ENCODE measurements at places on chromosomes 5 and 9.

DNA sequence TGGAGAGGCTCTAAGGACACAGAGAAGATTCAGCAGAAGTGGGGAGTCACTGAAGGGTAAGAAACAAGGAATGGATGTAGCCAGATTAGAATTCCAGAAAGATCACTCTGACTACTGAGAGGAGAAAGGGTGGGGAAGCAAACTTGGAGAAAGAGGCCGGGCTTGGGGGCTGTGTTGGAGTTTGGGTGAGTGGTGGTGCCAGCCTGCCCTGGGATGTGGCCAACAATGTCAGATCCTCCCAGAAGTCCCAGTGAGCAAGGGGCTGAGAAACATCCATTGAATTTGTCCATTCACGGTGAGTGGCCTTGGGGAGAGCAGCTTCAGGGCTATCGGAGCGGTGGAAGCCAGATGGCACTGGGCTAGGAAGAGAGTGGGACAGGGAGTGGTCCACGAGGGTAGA is 60.4 kb downstream of the COL15A1 start:
- no peak for DNase-seq

DNA sequence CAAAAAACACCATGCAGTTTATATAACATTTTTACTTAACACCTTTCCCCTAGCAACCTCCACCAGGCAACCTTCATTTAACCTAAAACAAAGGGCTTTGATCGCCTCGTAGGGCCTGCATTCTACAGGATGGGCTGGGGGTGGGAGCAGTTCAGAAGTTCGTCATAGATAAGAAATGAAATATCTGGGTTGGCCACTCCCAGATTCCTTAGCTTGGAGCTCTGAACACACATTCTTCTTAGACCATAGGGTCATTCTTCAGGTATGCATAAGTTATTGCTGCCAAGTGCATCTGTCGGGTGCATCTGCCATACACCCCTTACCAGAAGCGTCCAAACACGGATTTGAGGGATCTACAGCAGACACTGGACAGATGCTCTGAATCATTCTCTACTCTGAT is 4.3 kb upstream of the SLC22A5 start:
- DNase-seq, result no peak

DNA sequence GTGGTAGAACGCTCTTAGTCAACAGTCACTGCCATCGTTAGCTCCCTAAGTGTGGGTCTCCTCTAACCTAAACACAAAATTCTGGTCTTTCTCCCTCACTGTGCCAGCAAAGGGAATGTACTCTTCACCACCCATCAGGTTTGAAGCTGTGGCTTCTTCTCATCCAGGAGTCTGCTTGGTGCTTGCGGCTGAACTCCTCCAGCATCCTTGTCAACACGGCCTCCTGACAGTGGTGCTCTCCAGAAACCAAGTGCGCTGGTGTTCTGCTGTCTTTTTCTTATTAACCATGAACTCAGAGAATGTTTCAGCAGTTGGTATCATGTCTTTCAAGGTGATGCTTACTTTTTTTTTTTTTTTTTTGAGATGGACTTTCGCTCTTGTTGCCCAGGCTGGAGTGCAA is 23.9 kb upstream of the LPCAT1 start:
- DNase-seq, result no peak

DNA sequence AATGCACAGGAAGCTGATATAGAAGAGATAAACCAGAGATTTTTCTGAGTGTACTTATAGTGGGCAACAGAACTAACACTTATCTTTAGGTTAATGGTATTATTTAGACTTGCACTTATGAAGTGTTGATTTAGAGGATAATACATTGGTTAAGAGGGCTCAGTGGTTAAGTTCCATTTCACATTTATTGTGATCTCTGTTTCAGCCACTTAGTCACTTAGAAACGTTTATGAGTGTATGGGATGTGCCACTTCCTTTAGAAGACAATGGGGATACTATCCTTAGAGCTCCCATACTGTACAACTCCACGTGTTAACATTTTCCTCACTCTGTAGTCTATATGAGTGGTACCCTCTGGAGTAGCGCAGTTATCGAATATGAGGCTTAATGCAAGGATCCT is 57.5 kb downstream of the PIP5K1B start:
- DNase-seq, result no peak

DNA sequence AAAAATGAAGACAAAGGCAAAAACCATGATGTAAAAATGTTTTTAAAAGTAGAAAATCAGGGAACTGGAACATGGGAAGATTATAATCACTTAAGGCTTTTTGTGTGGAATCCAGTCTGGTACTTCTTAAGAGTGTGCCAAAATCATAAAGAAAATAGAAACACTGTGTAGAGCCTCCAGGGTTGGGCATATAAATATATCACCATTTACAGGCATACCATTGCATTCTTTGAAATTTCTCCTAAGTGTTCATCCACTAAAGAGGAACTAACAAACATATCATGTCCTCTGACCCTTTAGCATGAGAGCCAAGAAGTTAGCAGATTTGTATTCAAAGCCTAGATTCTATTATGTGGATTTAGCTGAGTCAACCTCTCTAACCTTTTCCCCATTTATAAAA is 93.3 kb downstream of the SLF1 start:
- no peak for DNase-seq

DNA sequence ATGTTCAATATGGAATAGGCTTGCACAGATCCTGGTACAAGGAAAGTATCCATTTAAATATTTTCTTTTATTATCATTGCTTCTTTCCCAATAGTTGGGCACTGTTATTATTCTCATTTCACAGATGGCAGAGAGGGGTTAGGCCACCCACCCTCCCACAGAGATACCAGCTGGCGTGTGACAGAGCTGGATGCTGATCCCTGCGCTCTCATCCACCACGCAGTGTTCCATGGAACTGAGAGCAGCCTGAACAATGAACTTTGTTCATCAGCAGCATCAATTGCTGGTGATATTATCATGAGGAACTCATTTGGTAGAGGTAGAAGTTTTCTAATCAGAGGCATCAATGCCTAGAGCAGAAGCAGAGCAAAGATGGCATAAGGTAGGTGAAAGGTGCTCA is 227.9 kb downstream of the ESM1 start:
- no peak for DNase-seq

GRCh38 chr9:72012646-72013045 is 47.8 kb downstream of the C9orf57 start:
- no peak for DNase-seq

- DNase-seq, result no peak
These were observed 234.8 kb upstream of the TMEM161B start for GRCh38 chr5:88503406-88503805.

DNA sequence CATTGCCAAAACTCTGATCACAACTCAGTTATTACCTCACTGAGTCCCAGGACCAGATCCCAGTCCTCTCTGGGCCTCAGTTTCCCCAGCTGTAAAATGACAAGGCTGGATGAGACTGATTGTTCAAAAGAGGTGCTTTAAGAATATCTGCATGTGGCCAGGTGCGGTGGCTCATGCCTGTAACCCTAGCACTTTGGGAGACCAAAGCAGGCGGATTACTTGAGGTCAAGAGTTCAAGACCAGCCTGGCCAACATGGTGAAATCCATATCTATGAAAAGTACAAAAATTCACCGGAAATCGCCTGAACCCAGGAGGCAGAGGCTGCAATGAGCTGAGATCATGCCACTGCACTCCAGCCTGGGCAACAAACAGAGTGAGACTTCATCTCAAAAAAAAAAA is 8.3 kb downstream of the ATOX1 start:
- DNase-seq, result no peak

- DNase-seq, result no peak
These were observed 15.1 kb downstream of the PRKACG start for GRCh38 chr9:68998812-68999211.

- DNase-seq, result no peak
These were observed 81.4 kb downstream of the GABBR2 start for GRCh38 chr9:98627296-98627695.

GRCh38 chr5:89010512-89010911 is 127.5 kb upstream of the MEF2C start:
- no peak for DNase-seq

DNA sequence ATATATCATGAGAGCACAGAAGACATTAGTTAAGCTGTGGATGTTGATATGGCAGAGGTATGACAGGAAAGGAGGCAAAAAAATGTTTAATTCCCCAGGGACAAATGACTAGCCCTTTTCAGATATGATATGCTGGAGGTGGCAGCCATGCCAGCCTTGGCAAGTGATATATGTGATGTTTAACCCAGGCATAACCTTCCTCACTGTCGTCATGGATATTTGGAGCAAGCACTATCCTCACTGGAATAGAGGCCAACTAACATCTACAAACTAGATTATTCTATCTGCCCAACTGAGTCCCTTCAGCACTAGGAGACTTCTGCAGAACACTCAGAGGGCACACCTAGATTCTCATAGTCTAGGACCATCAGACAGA is 27.3 kb upstream of the SLC46A2 start:
- no peak for DNase-seq
